ENCODE measurements at places on chromosomes 1 and 21.
A peak's percentile ranks its signal among the peaks of the same experiment; 100 is the strongest.

DNA sequence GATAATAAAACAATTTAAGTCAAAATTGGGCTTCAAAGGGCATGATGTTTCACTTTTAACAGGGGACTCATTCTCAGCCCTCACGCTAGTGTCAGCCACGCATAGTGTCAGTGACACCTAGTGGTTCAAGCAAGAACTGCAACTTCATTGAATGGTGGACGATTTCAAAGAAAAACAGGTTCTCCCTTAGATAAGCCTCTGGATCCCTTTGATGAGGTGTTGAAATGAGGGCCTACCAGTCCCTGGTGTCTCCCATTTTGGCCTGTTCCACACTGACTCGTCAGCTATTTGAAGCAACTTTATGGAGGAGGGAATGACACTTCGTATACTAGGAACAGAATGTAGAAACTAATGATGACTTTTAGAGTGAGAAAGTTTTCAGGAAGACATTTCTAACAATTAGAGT lies 56.2 kb downstream of the FCRL5 start:
- peak; percentile 24 for DNase-seq

DNA sequence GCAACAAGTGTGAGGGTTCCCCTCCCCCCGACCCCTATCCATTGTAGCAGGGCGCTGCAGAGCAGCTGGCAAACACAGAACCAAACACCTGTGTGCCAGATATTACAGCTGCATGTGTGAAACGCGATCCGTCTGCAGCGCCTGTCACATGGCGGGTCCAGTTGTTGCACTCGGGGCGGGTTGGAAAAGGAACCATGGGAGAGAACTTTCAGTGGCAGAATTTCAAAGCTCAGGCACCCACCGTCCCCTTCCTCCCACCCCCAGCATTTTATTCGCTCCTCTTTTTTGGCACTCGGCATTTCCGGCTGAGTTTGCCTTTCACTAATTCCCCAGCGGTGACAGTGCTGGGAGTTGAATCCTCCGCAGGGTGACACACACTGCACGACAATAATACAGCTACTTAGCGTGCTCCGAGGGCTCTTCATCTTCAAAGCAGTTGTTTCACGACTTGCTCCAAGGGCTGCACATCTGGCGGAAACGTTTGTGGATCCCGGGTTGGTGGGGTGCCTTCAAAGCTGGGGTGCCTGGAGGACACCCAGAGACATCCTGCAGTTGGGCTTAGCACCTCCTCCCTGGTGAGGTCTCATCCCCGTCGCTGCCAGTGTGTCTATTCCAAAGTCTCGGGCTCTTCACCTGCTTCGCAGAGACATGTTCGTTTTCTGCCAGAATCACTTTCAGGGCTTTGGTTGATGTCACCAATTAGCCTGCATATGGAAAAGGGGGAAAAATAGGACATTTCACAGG lies 180.7 kb downstream of the ZBTB18 start:
- DNase-seq = peak; percentile 41

GRCh38 chr1:27940297-27940696 lies 5.5 kb downstream of the SMPDL3B start:
- DNase-seq = peak; percentile 68

- DNase-seq = no peak
Measured at GRCh38 chr1:41649396-41650027, 165.0 kb upstream of the EDN2 start.

GRCh38 chr1:224509907-224510306 lies 75.3 kb upstream of the WDR26 start:
- DNase-seq = no peak

GRCh38 chr1:199704231-199704630 lies 323.3 kb upstream of the NR5A2 start:
- no peak for DNase-seq

- peak; percentile 75 for DNase-seq
Measured at GRCh38 chr1:109886827-109887226, 23.8 kb upstream of the CSF1 start.

DNA sequence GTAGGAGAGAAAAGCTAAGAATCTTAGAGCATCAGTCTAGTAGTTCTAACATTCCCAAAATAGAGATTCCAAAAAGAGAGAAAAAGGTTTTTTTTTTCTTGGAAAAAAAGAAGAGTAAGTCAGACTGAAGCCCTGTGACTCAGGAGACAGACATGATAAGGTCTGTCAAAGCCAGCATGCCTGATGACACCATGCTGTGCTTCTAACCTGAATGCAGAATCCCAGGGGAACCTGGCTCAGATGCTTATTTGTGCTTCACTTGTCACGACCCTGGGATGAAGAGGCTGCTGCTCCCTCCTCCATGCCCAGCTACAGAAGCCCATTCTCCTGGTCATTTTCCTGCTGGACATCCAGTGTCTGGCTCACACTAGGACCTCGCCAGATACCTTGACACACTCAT lies 44.3 kb downstream of the ERICH3 start:
- no peak for DNase-seq

GRCh38 chr1:212241957-212242287 lies 43.3 kb upstream of the PPP2R5A start:
- no peak for DNase-seq

DNA sequence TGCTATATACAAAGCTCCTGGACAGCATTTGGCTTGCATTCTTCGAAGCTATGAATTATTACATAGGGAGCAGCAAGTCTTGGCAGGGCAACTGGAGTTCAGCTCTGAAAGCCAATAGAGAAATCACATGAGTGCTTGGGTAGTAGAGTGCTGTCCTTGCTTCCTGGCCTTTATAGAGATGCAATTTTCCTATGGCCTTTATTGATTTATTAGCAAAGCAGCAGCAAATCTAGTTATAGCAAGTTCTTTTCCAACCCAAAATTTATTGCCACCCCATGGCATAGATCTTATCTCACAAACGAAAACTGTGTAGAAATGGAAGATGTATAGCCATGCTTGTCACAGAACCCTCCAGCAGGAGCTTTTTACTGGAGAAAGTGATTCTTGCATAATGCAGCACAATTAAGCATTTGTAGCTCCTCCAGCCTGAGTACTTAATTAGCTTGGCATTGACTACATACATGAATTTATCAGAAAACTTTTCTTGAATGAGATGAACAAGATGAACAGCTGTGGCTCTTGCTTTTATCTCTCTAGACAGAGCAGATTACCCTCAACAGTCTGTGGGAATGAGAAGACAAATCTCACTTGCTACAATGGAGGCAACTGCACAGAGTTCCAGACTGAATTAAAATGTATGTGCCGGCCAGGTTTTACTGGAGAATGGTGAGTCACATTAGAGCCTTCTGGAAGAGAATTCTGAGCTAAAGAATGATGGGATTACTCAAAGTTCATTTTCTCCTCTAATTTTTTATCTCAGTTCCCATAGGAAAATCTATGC lies 170.1 kb downstream of the CRB1 start:
- DNase-seq = no peak

DNA sequence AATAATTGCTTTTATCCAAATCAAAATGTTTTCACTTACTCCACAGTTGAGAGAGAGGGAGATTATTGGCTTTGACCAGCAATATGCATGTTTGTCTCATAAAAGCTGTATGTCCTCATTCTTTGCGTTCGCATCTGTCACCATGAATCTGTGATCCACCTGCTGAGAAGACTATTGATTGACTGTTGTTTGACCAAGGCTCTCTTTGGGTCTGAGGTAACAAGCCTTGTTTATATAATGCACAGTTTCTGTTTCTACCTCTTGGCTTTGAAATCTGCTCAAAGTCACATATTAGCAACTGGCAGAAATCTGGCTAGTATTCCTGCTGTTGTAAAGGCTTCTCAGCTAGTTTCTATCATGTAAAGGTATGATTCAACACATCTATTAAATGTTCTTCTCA lies 157.0 kb downstream of the LYPLAL1 start:
- DNase-seq = no peak

DNA sequence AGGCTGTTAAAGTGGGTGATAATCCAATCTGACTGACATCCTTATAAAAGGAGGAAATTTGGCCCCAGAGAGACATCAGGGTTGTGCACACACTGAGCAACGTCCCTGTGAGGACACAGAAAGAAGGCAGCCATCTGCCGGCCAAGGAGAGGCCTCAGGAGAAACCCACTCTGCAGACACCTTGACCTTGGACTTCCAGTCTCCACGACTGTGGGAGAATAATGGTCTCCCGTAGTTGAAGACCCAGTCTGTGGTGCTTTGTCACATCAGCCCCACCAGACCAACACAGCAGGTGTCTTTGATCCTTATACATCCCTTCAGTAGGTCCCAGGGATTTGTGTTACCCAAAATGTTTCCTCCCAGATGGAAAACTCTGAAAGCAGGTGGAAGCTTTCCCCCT lies 4.2 kb upstream of the DNAJC28 start:
- DNase-seq = no peak

DNA sequence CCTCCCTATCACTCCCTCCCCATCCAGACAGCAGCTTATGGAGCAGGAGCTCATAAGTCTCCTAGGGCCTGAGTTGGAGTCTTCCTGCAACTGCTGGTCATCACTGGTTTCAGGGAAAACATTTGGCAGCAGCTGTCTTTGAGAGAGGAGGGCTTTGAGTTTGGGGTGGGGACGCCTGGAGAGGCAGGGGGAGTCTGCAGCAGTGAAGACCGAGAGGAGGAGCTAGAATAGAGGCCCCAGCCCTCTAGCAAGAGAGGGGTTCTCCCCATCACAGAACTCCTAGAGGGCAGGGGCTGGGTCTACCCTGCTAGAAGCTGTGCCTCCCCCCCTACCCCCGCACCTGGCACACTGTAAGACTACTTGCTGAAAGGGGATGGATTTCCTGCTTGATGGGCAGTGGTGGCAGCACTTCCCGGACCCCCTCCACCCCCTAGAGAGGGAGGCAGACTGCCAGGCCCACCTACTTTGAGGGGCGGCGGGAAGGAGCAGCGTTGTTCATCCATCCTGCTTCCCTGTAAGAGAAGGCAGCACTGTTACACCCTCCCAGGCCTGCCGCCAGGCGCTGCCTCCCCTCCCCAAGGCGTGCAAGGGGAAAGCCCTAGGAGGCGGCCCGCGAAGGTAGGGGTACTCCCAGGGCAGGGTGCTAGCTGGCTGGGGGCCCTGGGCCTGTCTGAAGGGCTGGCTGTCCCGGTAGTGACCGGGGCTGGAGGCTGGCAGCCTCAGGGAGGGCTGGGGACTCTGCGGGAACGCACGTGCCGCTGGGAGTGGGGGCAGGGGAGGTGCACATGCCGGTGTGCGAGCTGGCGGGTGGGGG lies 50.4 kb downstream of the RAP1GAP start:
- no peak for DNase-seq

DNA sequence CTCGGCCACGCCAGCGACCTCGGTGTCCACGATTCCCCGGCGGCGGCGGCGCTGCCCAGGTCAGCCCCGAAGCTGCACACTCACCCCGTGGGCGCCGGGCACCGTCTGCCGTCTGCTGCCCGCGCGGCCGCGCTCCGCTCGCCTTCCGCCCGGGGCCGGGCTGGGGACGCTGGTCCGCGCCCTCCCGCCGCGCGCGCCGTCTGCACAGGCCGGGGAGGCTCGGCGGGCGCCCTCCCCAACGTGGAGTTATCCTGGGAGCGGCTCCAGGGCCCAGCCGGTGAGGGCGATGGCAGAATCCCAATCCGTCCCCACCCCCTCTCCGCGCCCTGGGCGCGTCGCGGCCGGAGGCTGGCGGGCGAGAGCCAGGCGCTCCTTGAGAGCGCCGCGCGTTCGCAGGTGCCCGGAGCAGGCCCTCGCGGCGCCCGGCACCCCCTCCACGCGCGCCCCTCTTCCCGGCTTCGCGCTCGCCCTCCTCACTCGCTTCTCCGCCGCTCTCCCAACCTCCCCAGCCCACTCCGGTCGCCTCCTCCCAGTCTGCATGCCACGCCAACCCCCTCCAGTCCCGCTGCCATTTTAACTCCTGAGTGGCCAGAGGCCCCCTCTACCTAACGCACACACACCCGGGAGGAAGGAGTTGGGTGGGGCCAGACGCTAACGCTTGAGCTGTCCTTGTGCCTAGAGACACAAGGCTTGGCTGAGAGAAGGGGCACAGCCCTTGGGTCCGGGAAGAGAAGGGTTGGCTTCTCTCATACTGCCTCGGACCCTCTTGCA lies at the start of gene LRRN2:
TSS of gene LRRN2 (minus strand) at position 503 of the 771 bp plus-strand sequence. CDS start 65,746 bp downstream, outside the sequence.
- DNase-seq = no peak

DNA sequence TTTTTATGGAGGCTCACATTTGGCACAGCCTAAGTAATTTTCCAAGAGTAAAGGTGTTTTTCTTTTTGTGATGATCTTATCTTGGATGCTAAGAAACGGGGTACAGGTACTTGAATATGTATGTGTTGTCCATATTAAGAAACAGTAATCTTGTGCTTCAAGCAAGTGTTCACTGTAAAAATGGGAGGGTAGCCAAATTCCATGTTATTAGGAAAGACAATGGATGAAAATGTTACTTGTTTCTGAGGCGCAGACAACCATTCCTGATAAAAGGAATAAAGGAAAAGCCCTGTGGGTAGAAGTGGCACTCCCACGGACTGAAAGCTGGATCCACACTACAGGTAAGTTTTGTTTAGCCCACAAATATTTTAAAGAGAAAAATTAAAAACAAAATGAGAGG lies 15.6 kb downstream of the C21orf91 start:
- DNase-seq = no peak

DNA sequence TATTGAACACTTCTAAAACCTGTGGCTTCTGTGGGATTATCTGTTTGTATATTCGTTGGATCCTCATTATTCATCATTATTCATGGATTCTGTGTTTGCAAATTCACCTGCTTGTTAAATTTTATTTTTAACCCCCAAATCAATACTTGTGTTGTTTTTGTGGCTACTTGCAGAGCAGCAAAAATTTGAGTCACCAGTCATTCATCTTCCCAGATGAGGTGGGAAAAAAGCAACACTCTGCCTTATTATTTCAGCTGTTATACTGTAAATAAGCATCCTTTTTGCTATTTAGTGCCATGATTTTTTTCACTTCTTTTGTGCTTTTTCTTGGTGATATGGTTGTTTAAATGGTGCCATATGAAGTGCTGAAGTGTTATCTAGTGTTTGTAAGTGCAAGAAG lies 56.7 kb downstream of the RASAL2 start:
- DNase-seq = no peak

DNA sequence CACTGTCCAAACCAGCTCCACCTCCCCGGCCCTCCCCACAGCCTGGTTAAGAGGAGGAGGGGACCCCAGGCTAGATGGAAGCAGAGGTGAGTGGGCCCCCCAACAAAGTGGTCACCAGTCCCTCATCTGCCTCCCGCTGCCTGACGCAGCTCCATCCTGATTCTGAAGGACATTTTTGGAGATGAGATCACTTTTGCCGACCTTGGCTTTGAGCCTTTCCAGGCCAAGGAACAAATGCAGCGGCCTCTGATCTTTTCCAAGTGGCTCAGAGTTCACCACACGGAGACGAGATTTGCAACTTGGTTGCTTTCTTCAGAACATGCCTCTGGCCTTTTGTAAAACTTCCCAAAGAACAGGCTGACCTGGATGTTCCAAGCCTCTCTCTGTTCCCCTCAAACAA lies 223.1 kb downstream of the NPHP4 start:
- DNase-seq = no peak
